Jurkat, Clone E6-1 (cell line): ENCODE measurements at places on chromosomes 16 and 17.

- DNase-seq, result no peak
These were observed 71.5 kb downstream of the RAP1GAP2 start for GRCh38 chr17:2867441-2868424.

DNA sequence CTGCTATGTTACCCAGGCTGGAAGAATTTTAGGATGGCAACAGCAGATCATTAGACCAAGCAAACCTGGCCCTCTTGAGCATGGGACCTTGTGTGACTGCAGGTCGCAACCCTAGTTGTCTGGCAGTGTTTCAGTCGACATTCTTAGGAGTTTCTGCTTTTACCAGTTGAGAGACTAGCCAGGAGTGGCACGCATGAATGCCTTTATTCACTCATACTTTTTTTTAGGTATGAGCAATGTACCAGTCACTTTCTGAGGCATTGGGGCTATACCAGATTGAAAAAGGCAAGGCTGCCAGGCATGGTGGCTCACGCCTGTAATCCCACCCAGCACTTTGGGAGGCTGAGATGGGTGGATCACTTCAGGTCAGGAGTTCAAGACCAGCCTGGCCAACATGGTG, 28.2 kb upstream of the HAS3 start:
- no peak for DNase-seq

GRCh38 chr17:28747051-28747691, 3.4 kb downstream of the TRAF4 start:
- no peak for DNase-seq

- DNase-seq, result peak; percentile 96
These were observed 15.8 kb upstream of the AKTIP start for GRCh38 chr16:53518550-53519416.

- peak; percentile 45 for DNase-seq
These were observed 43.5 kb downstream of the REXO5 start for GRCh38 chr16:20849589-20850390.

GRCh38 chr17:50219939-50220465, 18.6 kb upstream of the COL1A1 start:
- DNase-seq, result no peak

GRCh38 chr16:57485916-57486857, at the start of gene DOK4:
DOK4 (minus strand) TSS chr16:57486493; CDS start chr16:57479507, 6,986 bp downstream.
- no peak for DNase-seq
